ENCODE measurements at places on chromosomes 2 and 18. TPM values are rescaled to one million over a fixed set of nuclear protein-coding genes. Genes with fewer than 3 reads are reported as not detected.

GRHL1 gene
- 1.7 TPM for total RNA-seq

DNA sequence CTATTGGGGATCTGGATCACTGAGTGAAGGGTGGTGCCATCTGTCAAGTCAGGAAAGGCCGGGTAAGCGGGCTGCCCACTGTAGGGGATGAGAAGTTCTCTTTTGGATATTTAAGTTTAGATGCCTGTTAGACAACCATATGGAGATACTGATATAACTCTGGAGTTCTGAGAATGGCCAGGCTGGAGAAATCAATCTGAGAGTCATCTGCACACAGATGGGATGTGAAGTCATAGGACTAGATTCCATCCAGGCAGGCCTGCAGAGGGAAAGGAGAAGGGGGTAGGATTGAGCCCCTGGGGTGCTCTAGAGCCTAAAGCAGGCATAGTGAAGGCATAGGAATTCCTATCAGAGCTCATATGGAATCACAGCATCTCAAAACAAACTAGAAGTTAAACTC lies 30.1 kb downstream of the SPRED2 start:
- no peak for DNase-seq

GRCh38 chr18:6411382-6411781 lies 3.3 kb downstream of the L3MBTL4 start:
- DNase-seq = no peak

- peak; percentile 44 for DNase-seq
Measured at GRCh38 chr2:109295070-109295780, 166.2 kb downstream of the SH3RF3 start.

- DNase-seq = no peak
Measured at GRCh38 chr2:197992482-197993133, 188.2 kb downstream of the PLCL1 start.

GRCh38 chr2:230797515-230798495 lies 66.9 kb upstream of the ITM2C start:
- DNase-seq = no peak

DNA sequence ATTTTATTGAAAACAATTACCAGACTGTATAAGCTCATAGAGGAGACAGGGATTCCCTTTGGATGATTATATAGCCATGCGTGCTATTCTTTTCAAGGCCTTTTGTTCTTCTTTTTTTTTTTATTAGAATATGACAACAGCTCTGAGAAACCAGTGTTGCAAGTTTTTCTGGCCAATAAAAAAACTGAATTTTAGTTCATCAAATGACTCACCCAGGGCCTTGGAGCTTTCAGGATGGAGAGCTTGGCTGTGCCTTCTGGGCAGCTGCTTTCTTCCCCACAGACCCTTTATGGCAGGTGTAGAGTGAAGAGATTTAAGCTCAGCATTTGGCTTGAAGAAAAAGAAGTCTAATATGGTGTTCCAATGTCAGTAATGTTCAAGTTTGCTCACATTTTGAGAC lies 497.9 kb upstream of the FANCL start:
- DNase-seq = no peak

DNA sequence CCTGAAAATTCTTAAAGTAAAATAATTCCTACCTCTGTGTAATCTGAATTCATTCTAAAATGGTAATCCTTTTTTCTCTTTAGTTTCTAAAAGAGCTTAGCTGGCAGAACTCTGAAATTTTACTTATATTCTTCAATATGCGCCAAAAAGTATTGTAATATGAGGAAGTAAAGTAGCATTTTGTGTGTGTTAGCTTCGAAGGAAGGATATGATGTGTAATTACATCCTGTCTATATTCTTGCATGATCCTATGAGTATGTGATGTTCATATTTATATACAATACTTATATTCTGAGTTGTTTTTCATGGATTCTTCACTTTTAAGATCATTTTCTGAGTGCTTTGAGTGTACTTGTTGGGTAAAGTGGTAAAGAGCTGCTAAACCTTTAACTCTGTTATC lies 402.9 kb upstream of the PKDCC start:
- no peak for DNase-seq

DNA sequence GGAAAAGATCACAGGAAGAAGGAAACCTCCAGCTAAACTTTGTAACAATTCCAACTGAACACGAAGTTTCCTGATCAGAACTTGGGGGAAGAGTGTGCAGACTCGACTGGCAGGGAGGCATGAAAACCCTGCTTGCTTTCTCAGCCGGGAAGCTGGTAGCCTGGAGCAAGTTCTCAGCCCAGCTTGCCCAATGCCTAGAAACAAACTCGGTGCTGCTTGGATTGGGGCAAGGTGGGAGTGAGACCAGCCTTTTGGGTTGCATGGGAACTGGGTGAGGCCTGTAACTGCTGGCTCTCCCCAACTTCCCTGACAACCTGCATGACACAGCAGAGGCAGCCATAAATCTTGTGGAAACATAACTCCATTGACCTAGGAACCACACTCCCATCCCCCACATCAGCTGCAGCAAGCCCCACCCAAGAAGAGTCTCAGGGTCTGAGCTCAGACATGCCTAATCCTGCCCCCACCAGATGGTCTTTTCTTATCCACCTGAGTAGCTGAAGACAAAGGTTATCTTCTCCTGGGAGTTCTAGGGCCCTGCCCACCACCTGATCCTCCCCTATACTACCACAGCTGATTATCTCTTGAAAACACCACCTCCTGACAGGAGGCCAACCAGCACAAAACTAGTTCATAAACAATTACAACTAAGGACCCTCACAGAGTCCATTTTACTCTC lies 1859.7 kb upstream of the CELF4 start:
- DNase-seq = no peak

COL4A4 gene
- under 0.01 TPM for total RNA-seq

GRCh38 chr2:100765481-100765880 lies 54.5 kb upstream of the NPAS2 start:
- DNase-seq = no peak

DNA sequence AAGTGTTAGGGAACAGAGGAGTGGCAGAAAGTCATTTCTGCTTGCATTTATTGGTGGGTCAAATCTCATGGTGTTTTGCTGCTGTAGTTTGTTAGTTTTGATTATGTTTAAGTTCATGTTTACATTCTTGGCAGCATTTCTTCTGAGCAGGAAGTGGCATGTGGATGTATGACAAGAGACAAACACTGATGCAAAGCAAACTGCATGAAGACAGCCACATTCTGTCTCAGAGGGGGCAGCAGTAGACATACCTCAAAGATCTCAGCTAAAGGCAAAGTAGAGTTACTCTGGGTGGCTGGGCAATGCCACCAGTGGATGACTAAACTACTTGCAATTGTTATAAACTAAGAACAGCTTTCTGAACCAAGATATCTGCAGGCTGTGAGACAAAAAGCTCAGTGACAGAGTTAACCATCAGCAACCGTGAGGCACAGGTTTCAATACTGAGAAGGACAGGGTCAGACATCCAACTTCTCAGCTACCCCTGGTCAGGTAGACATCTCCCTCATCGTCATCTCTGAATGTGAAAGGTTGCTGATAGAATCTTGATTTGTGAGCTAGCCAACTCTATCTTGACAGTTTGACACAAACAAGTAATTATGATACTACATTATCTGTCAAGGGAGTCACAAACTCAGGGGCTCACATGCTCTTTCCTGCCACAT lies 16.4 kb downstream of the GALNT3 start:
- no peak for DNase-seq

- peak; percentile 7 for DNase-seq
Measured at GRCh38 chr2:80135001-80135400, 169.6 kb downstream of the LRRTM1 start.

BMP10 gene
- total RNA-seq = not detected

DNA sequence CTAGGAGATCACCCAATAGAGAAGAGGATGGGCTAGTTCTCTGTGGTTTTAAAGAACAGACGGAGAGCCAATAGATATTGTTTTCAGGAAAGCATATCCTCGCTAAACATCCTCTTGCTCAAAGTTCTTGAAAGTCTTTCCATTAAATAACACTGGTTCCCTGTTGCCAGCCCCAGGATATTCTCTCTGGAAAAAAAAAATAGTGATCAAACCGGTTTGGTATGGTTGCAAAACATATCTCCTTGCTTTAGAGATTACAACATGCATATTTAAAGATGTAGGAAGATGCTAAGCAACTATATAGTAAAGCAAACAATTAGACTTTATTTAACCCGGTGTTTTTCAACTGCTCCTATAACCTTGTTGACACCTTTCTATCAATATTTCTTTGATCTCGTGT lies 211.4 kb downstream of the CMPK2 start:
- DNase-seq = no peak

CSRNP3 gene
- 2.9 TPM for total RNA-seq

TMEM200C gene
- not detected for total RNA-seq

DNA sequence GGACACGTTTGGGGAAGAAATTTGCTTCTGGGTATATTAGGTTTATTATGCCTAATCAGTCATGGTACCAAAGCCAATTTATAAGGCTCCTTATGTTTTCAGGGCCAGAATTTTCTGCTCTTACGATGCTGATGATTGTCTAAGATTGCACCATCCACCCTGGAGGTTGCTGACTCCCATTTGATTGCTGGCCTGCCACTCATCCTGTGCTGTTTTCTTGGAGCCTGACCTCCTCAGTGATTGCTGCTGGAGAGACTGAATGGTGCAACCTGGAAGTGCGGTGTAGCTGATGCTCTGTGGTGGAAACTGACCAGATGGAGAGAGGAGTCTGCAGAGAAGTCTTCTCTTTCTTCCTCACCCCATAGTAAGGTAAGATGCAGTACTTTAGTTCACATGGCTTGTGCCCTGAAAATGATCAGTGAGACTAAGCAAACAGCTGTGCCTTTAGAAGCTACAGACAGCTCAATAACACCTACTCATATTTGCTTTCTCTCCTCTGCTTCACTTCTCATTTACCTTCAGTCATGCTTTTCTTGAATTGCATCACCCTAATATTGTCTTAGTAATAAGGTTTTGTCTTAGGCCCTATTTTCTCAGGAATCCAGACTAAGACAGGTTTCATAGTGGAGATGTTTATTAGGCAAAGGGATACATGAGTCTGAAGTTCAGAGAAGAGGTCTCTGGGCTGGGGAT lies 17.4 kb downstream of the ZNF24 start:
- no peak for DNase-seq
